ENCODE measurements at places on chromosomes 5 and 9. TPM values are rescaled to one million over a fixed set of nuclear protein-coding genes. Genes with fewer than 3 reads are reported as not detected.

- H3K4me1 ChIP-seq = no peaks in the 10 kb centered on the region
- no peak overlapping the region for H3K27ac ChIP-seq
- no peaks in the 10 kb centered on the region for H3K36me3 ChIP-seq
- no peak overlapping the region for H3K4me3 ChIP-seq
- DNase-seq = no peak
These were observed 17.3 kb upstream of the ZNF474 start for GRCh38 chr5:122112063-122112462.

Gene LCNL1
- total RNA-seq = 1.1 TPM

DNA sequence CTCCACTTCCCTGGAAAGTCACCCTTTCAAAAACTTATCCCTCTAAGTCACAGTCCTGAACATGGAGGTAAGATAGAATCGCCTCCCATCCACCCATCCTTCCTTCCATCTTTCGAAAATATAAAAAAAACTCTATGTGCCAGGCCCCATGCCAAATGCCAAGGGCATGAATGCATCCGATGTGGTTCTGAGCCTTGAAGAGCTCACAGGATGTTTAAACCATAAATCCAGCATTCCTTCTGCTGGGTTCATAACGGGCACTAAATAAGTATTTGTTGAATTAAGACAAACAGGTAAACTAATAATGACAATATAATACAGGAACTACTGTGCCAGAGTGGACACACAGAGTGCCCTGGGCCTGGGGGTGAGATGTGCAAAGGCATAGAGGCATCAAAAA lies 147.3 kb downstream of the TTLL11 start:
- no peaks in the 10 kb centered on the region for H3K36me3 ChIP-seq
- H3K27me3 ChIP-seq = no peaks in the 10 kb centered on the region
- no peak overlapping the region for H3K27ac ChIP-seq
- H3K4me3 ChIP-seq = no peak overlapping the region
- DNase-seq = no peak
- no peaks in the 10 kb centered on the region for H3K4me1 ChIP-seq

DNA sequence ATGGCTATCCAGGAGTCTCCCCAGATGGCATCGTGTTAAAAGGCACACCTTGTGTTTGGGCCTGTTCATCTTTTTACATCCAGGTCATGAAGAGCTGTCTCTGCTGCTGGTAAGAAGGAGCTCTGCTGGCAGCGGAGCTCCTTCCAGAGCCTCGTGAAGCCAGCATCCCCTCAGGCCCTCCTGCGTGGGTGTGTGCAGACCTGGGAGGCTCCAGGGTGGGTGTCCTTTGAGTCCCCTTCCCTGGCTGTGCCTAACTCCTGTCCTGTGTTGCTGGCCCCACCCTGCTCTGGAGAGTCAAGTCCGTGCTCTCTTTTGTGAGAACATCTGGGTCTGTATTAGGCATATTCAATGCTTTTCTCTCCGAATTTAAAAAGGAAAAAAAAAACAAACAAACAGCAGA lies 149.6 kb upstream of the IRX2 start:
- DNase-seq = peak; percentile 4
- H3K4me3 ChIP-seq = no peak overlapping the region
- H3K4me1 ChIP-seq = no peaks in the 10 kb centered on the region
- no peaks in the 10 kb centered on the region for H3K27me3 ChIP-seq

DNA sequence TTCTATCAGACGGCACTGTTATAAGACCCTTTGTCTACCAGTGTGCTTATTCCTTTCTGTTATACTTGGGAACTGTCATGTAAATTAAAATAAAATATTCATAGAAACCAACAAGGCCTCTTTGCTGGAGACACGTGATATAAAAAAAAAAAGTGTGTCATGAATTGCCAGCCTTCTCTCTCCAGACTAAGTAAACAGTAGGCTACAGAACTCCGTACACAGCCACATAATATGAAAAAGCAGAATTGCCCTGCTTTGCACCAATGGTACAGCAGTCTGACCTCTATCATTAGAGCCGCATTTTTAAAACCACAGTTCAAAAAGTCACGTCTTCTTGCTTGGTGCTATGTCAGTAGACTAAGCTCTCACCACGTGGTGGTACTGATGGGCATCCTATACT lies 231.3 kb downstream of the SEMA5A start:
- no peaks in the 10 kb centered on the region for H3K4me1 ChIP-seq
- no peak overlapping the region for H3K27ac ChIP-seq
- H3K27me3 ChIP-seq = no peaks in the 10 kb centered on the region

- no peaks in the 10 kb centered on the region for H3K27me3 ChIP-seq
- H3K27ac ChIP-seq = no peak overlapping the region
- H3K4me3 ChIP-seq = no peak overlapping the region
- no peak for DNase-seq
- no peaks in the 10 kb centered on the region for H3K36me3 ChIP-seq
- H3K4me1 ChIP-seq = no peaks in the 10 kb centered on the region
These were observed 108.6 kb upstream of the CDKN2B start for GRCh38 chr9:22117511-22118384.

GRCh38 chr5:40909264-40909663 lies at the start of gene C7:
Gene C7 (plus strand): TSS chr5:40909497. CDS start chr5:40909611, 114 bp downstream.
- peak within 1 kb of the TSS; percentile 66 for H3K27ac ChIP-seq
- no peak for DNase-seq
- H3K4me1 ChIP-seq = no peaks in the 10 kb centered on the region
- no peaks in the 10 kb centered on the region for H3K36me3 ChIP-seq

GRCh38 chr9:134100040-134100439 lies 32.2 kb upstream of the BRD3 start:
- no peaks in the 10 kb centered on the region for H3K4me1 ChIP-seq
- no peak for DNase-seq
- no peak overlapping the region for H3K4me3 ChIP-seq
- H3K36me3 ChIP-seq = no peaks in the 10 kb centered on the region
- no peaks in the 10 kb centered on the region for H3K27me3 ChIP-seq

GRCh38 chr9:77957652-77958051 lies 74.0 kb downstream of the GNAQ start:
- no peak overlapping the region for H3K4me3 ChIP-seq
- no peak for DNase-seq
- peaks cover 27% of the 10 kb centered on the region for H3K4me1 ChIP-seq
- no peaks in the 10 kb centered on the region for H3K27me3 ChIP-seq
- no peaks in the 10 kb centered on the region for H3K36me3 ChIP-seq

GRCh38 chr9:133716564-133717112 lies 21.5 kb downstream of the SARDH start:
- H3K4me1 ChIP-seq = peaks cover 21% of the 10 kb centered on the region
- H3K4me3 ChIP-seq = no peak overlapping the region
- peak; percentile 70 for DNase-seq

Measured in right atrium auricular region (tissue), 2 donors.